ENCODE measurements at places on chromosomes 5 and 9.

DNA sequence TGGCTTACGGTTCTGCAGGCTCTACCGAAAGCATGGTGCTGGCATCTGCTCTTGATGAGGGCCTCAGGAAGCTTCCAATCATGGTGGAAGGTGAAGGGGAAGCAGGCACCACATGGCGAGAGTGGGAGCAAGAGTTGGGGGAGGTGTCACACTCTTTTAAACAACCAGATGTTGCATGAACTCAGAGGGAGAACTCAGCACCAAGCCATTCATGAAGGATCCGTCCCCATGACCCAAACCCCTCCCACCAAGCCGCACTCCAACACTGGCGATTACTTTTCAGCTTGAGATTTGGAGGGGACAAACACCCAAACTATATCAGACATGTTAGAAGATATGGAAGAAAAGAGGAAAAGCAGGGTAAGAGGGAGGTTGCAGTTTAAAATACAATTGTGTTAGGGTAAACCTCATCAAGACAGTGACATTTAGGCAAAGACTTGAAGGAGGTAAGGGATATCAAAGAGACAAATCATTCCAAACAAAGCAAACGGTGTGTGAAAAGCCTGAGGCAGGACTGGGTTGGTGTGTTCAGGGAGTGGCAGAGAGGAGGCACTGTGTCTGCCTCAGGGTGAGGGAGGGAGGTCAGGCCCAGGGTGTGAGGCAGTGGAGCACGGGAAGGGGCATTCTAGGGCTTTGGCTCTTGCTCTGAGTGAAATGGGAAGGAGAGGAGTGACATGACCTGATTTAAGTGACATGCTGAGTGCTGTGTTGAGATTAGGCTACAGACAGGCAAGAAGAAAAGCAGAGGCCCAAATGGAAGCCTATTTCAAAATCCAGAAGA, 80.9 kb downstream of the SREK1 start:
- no peak for DNase-seq

- DNase-seq, result no peak
Measured at GRCh38 chr9:2664174-2665065, 42.8 kb downstream of the VLDLR start.

DNA sequence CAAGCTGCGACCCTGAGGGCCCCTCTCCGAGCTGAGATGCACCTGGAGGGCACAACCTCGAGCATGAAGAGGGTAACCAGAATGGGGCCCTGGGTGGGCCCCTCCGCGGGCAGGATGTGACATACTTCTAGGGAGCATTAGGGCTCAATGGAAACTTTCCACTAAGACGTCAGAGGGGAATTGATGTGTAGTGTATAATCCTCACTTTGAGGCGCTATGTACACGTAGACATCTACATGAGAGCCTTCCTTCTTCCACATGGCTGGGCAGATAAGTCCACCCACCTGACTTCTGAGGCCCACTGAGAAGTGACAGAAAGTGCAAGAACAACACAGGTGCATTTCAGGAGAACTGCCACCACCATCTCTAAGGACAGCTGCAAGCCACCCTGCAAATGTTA, 61.0 kb downstream of the DAP start:
- no peak for DNase-seq

GRCh38 chr5:167708449-167708848, 583.0 kb upstream of the WWC1 start:
- no peak for DNase-seq

- DNase-seq, result no peak
Measured at GRCh38 chr5:68245319-68245718, 29.8 kb downstream of the PIK3R1 start.

- no peak for DNase-seq
Measured at GRCh38 chr5:32559411-32559810, 25.9 kb upstream of the SUB1 start.

DNA sequence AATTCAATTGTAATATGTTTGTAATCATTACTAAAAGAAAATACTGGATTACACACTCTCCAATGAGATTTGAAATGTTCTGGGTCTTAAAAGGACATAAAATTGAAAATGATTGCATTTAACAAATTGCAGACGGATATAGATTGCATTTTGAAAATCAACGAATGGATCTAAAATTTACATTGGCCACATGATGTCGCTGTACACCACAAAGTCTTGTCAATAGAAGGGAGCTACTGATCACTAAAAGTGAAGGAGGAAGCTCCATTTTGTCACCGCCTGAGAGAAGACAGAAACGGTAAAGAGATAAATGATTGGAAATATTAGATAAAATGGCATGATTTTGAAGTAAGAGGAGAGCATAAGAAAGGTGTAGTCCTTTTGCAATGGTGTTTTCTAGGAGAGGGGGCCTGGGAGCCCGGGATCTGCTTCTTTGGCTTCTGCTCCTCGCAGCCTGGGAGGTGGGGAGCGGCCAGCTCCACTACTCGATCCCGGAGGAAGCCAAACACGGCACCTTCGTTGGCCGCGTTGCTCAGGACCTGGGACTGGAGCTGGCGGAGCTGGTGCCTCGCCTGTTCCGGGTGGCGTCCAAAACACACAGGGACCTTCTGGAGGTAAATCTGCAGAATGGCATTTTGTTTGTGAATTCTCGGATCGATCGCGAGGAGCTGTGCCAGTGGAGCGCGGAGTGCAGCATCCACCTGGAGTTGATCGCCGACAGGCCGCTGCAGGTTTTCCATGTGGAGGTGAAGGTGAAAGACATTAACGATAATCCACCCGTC, at the start of gene PCDHA1:
TSS of gene PCDHA1 (plus strand) at position 236 of the 782 bp plus-strand sequence.
- DNase-seq, result peak; percentile 80

DNA sequence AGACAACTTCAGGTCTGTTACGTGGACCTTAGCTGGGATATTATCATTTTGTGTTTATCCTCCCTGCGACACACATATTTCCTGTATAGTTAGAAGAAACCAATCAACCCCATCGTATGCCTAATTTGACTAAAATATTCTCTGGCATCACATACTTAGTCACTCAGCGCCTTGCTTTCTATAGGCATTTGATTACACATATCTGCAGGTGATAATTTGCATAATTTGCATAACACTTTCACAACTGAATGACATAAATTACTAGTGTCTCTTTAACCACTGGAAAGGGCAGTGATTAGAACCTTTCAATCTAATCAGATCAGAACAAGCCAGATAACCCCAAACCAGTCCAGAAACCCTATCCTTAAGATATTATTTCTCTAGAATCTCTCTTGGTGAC, 390.2 kb downstream of the TLR4 start:
- no peak for DNase-seq

DNA sequence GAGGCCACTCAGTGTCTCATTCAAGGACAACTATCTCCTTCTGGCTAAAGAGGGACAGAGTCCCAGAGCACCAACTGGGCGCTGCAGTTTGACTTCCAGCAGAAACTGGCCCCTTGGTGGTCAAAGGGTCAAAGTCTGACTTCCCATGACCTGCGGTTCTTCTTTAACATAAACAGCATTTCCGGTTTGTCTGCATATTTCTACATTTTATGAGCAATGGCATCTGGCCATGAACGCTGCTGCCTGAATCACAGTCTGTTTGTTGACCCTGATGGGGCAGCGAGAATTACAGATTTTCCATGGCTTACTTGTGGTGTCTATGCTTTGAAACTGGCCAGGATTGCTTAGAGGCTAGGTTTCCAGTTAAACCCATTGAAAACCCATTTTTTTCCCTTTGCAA, 1.3 kb downstream of the TNFSF15 start:
- DNase-seq, result no peak

DNA sequence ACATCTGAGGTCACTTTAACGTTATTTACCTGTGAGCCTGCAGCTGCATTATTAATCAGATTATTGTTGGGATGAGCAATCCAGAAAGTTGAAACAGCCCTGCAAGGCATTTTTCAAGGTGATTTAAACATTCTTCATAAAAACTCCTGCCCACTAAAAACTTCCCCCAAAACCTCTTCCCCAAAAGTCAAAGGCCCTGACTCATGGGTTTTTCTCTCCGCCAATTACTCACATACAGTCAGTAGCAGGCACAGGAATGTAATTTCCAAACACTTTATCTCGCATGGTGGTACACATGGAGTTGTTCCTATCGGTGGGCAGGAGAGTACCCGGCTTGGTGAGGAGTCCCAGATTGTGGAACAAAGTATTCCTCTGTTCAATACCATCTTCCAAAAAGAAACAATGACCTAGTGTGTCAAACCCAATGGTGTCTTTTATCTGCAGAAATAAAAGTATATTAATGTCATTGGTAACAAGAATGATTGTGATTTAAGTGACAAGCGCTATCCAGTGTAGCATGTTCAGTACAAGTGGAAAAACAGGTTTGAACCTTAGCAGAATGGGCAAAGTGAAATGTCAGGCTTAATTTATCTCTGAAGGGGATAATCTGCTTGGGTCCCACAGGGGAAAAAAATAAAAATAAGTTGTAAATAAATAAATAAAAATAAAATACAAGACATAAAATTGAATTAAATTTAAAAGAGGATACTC, 38.3 kb downstream of the CEMIP2 start:
- DNase-seq, result no peak

GRCh38 chr5:56475689-56476486, 242.8 kb upstream of the ANKRD55 start:
- DNase-seq, result no peak

DNA sequence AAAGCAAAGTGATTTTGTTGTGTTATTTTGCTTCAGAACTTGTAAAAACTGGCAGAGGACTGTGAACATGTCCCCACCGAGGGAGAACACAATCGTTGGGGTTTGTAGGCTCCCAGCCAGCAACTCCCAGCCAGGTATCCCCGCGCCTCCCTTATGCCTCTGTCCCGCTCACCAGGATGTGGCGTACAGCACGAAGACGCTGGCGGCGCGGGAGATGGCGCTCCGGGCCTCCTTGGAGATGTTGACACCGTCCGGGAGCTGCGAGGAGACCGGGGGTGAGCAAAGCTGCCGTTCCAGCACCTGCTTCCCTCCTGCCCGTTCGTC, 630 bp downstream of the POLE3 start:
- DNase-seq, result no peak

GRCh38 chr5:102981957-102982635, 137.8 kb downstream of the GIN1 start:
- no peak for DNase-seq

GRCh38 chr5:128263357-128263756, 179.8 kb downstream of the SLC12A2 start:
- DNase-seq, result no peak

- no peak for DNase-seq
Measured at GRCh38 chr5:157463621-157464518, 3.9 kb downstream of the NIPAL4 start.

DNA sequence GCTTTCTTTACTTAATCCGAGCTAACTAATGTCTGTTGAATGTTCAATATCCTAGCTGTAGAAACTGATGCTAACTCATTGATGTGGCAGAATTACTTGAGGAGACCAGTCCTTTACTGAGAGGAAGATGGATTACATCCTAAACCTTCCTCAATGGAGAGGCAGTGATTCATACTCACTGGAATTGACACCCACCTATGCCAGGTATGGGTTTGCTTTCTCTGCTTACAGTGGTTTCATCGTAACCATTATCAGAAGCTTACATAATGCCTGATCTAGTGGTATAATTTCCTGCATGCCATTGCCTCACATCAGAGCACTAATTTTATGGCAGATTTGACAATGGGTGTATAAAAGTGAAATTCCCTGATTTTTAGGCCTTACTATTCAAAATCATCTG, 384.7 kb downstream of the ANXA1 start:
- no peak for DNase-seq

GRCh38 chr5:110342683-110343082, 383.8 kb downstream of the TMEM232 start:
- no peak for DNase-seq

GRCh38 chr5:123671042-123671441, 159.1 kb downstream of the CSNK1G3 start:
- DNase-seq, result peak; percentile 73

DNA sequence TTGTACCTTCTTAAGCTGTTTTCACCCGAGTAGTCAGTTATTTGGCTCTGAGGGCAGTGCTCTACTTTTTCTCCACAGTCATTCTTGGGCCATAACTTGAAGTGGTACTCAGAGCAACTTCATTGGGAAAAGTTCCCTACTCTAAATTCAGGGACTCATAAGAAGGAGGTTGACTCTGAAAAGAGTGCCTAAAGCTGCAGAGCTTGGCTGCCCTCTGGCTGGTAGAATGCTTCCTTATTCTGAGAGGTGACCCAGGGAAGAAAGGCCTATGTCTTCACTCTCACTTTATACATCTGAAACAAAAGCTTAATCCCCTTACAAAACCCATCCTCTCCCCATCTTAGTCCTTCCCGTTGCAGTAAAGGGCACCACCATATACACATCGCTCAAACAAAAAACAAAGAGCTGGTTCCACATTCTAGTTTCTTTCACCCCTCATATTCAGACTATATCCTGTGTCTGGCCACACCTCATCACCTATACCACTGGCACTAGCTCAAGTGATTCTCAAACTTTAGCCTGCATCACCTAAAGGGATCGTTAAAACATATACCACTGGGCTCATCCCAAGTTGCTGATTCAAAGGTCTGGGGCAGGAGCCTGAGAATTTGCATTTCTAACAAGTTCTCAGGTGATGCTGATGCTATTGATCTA, 7.9 kb downstream of the IGIP start:
- DNase-seq, result no peak

DNA sequence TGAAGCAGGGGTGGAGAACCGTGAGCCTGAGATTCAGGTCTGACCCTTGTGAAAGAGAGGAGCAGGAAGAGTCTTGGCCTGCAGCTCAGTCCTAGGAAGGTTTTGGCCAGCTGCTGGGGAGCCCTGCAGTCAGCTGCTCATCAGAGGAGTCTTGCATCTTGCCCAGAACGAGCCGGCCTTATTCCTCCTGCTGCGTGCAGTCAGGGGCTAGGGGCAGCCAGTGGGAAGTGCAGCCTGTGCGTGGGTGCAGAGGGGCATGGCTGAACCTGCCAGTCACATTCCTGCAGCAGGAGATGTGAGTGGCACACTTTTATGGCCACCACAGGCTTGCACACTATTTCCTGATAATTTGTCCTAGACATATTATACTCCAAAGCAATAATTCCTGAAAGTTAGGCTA, 278.7 kb downstream of the NPR3 start:
- no peak for DNase-seq

DNA sequence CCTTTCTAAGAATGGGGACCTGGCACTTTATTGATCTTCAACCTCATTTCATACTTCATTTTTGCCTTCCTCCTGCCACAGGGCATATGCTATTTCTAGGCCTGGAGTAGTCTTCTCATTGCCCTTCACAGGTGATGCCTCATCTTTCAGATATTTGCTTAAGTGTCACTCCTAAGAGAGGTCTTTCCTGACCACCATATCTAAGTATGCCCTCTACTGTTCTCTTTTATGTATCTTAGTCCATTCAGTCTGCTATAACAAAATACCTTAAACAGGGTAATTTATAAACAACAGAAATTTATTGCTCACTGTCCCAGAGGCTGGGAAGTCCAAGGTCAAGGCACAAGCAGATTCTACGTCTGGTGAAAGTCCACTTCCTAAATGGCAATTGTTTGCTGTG, 99.1 kb downstream of the ADAMTS6 start:
- no peak for DNase-seq
